Pons (tissue), 1 donor: ENCODE measurements at places on chromosomes 2 and 18.

- no peak for DNase-seq
Observed at GRCh38 chr2:130870779-130871178, 34.1 kb downstream of the ARHGEF4 start.

DNA sequence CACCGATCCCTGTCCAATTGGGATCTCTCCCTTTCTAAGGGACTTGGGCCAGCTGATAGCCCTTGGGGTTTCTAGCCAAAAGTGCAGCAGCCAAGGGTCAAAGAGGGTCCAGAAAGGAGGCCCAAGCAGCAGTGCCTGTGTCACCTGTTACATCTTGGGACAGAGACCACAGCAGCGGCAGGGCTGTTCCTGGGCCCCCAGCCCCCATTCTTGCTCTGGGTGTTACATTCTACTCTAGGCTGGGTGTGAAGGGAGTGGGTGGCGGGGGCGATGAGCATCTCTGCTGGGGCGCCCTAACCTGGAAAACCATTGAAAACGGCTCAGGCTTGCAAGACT is 1.2 kb downstream of the PAX3 start:
- DNase-seq: no peak

GRCh38 chr18:50374220-50374752 is 560 bp upstream of the SKA1 start:
- no peak for DNase-seq

GRCh38 chr2:143152637-143153036 is 23.4 kb downstream of the ARHGAP15 start:
- no peak for DNase-seq

DNA sequence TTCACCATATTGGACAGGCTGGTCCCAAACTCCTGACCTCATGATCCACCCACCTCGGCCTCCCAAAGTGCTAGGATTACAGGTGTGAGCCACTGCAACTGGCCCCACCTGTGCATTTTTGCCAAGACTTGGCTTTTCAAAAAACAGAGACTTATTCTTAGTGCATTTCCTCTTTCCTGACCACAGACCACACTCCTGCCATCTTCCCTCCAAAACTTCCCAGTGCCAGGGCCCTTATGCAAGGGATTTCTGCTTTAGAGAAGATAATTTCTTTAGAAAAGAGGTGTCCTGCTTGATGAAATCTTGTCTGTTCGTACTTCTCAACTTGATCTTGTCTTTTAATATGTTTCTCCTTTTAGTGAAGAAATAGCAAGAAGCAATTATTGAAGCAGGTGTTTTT is 98.8 kb upstream of the ZNF516 start:
- DNase-seq: no peak

DNA sequence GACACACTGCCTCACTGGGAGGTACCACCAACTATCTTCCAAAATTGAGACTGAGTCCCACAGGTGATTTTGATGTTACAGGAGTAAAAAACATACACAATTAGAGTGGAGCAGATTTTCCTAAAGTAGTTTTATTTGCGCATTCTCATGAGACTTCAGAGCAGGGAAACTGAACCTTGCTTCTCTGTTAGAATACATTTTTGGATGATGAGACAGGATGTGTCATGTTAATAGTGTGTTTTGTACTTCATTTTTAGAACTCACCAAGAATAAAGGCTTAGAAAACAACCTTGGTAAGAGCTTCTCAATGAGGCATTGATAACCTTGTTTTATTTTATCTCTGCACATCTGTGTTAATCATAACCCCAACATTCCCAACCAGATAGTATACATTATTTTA is 310.2 kb upstream of the GALNT5 start:
- DNase-seq: no peak

- no peak for DNase-seq
Observed at GRCh38 chr2:67451086-67451832, 54.1 kb downstream of the ETAA1 start.

DNA sequence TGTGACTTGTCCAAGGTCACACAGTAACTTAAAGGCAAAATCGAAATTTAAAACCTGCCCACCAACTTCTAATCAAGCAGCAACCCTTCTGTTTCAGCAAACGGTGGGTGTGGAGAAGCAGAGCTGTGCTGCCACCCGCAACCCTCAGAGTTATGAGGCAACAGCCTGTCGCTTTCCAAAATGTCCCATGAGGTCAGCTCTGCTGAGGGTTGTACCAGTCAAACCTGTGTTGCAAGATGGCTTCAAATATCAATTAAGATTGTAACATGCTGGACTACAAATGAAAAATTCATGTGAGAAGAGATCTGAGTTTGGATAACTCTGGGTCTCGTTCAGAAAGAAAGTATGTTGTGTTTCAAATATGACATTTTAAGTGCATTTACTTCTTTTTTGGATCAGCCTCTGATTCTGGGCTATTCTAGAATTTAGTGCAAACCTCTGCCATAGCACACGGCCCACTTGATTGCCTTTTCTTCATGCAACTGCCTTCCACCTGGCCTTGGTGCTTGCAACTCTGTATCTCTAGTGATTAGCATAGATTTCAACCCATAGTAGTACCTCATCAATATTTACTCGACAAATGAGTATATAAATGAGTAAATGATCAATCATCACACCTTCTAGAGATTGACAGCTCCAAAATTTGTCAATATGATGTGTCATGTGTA is 69.3 kb downstream of the TIMM21 start:
- DNase-seq: no peak

DNA sequence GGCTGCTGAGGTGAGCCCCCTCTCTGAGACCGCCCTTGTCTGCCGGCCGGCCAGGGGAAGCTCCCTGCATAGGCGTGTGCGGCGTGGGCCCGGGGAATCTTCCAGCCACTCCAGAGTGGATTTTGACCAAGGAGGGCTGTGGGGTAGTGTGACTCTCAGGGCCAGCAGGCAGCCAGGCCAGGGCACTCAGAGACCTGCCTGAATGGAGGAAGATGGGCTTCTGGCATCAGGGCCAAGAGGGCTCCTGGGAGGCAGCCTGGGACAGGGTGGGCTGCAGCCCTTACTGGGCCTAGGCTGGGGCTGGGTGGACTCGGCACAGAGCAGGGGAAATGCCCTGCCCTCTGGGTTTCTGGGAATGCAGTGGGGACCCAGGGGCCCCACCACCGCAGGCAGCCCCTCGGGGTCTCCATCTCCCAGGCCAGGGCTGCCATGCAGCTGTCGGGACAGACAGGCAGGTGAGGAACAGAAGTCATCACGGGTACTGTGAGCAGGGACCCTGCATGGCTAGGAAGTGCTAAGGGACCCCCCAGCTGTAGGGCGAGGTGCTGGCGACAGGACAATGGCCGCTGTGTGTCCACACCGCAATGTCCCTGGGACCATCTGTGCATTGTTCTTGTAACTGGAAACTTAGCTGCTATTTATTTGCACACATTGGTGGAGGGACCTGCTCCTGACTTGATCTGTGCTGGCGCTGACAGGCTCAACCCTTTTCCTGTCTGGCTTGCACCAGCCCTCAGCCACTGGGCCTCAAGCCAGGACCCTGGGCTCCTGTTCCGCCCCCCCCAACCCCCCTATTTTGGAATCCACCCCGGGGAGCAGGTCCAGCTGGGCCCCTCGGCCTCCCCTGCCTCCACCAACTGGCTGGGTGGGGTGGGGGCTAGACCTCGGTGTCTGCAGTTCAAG is 4.1 kb downstream of the PDCD1 start:
- no peak for DNase-seq

DNA sequence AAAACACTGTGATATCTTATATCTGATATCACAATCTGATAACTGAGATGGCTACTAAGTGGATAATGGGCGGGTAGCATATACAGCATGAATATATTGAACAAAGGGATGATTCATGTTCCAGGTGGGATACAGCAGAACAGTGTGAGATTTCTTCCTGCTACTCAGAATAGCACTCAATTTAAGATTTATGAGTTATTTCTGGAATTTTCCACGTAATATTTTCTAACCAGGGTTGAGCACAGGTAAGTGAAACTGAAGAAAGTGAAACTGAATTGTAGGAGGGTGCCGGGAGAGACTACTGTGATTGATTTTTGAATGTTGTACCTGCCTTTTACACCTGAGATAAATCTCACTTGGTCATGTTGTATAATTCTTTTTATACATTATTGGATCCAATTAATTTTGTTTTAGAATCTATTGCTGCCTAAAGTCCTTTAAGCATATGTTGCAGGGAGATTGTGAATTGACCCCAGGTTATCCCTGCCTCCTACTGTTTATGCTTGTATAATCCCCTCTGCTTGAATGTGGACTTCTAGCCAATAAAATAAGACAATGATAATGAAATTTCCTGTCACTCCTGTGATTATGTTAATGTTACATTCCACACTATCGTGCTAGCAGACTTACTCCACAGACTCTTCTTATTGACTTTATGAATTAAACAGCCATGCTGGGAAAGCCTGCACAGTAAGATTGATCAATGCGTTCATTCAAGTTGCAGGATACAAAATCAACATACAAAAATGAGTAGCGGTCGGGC is 67.6 kb upstream of the RBBP8 start:
- no peak for DNase-seq

DNA sequence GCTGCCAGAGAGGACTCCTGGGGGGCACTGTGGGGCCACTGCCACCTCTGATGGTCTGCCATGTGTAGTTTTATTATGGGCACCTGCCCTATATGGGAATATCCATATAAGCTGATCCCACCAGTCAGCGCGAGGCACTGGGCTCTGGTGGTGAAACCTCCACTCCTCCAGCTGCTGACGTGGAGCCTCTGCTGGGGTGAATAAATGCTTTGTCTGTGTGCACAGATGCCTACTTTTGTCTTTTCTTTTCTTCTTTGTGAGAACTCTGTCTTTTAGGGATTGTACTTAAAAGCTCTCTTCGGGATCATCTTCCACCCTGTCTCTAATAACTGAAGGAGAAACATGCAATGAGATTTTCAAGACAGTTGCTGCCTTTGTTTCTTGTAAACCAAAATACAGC is 68.9 kb upstream of the NCK2 start:
- peak; percentile 85 for DNase-seq
